ENCODE measurements at places on chromosomes 13 and 19. TPM values are rescaled to one million over a fixed set of nuclear protein-coding genes. Genes with fewer than 3 reads are reported as not detected.

DNA sequence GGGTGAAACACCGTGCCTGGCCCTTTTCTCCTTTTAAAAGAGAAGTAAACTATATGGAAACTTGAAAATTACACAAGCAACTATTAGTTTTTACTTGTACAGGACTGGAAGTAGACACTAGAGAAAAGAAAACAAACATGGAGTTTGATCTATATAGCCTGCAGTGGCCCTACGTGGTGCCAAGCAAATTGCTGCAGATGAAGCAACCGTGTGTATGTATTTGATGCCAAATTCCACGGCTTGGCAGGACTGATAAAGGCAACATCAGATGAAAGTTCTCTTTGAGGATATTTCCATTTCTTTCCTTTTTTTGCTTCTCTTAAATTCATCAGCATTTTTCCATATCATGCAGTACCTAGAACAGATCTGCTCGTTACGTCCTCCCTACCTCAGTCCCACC, 49.8 kb downstream of the ATP8A2 start:
- DNase-seq: no peak

Gene ZNF91
- 14.4 TPM for total RNA-seq

DNA sequence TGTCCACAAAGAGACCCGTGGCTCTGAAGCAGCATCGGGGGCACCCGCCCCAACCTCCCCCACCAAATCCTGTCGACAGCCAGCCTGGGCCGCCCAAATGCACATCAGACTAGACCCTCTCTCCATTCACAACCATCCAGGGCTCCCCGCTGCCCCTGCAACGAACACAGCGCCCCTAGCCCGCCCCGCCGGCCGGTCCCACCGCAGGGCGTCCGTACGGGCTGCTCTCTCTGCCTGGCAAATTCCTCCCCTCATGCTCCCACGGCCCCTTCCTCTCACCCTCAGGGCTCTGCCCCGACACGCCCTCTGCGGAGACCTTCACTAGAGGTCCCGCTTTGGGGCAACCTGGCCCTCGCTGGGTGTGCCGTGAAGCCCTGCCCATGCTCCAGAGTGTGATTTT, 7.1 kb downstream of the TCF3 start:
- no peak for DNase-seq

DNA sequence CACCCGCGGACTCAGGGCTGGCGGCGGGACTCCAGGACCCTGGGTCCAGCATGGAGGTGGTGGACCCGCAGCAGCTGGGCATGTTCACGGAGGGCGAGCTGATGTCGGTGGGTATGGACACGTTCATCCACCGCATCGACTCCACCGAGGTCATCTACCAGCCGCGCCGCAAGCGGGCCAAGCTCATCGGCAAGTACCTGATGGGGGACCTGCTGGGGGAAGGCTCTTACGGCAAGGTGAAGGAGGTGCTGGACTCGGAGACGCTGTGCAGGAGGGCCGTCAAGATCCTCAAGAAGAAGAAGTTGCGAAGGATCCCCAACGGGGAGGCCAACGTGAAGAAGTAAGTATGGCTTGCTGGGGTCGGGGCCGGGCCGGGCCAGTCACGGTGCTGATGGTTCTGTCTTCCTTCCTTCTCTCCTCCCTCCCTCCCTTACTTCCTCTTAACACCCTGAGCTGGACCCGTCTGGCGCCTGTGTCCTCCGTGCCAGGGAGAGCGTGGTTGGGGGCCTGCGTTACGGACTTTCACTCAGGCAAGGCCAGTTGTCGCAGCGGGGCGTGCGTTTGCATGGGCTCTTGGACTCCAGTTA, 1.4 kb downstream of the STK11 start:
- no peak for DNase-seq

Gene TNFRSF19
- 2.3 TPM for total RNA-seq

Gene CEACAM4
- not detected for total RNA-seq

- DNase-seq: no peak
Measured at GRCh38 chr19:10812196-10812595, 23.8 kb downstream of the TMED1 start.

Gene ADAMTS10
- total RNA-seq: 1.2 TPM

DNA sequence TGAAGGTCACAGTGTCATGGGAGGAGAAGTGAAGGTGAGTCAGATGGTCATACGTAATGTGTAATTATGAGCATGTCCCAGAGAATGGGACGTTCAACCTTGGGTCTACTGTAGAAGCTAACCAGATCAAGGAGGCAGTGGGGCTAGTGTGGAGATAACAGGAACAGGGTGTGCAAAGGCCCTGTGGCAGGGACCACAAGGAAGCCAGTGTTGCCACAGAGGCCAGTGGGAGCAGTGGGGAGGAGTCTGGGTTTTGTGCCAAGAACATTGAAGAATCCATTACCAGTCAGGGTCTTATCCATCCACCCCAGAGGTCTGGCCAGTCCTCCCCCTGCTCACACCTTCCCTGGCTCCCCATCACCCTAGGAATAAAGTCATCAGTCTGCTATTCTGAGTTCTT, 3.3 kb downstream of the MRPL4 start:
- DNase-seq: no peak

Gene ZNF66
- total RNA-seq: 0.35 TPM

Gene PPP1R37
- total RNA-seq: 95.2 TPM

Gene NKG7
- total RNA-seq: not detected

Gene MADCAM1
- not detected for total RNA-seq

Gene PINLYP
- not detected for total RNA-seq

DNA sequence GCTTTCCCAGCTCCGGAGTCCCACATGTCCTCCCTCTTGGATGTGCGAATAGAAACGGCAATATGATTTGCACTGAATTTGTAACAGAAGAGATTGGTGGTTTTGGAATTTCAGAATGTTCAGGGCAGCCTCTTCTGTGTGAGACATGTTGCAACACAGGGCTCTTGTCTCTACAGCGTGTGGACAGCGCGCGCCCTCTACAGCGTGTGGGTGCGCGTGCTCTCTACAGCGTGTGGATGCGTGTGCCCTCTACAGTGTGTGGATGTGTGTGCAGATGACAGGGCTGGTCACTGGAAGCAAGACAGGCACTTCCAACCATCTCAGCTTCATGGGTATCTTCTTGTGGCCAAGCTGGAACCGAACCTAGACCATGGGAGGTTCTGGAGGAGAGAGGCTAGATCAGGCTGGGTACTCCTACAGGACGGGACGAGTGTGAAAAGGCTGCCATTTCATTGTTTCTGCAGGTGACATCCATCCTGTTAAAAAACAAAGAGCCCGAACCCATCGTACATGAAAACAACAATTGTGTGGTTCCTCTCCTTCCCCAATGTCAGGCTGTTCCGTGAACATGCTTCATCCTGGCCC, 78.4 kb downstream of the TEX29 start:
- DNase-seq: no peak

Gene ZNF536
- not detected for total RNA-seq

Gene SIGLEC12
- total RNA-seq: not detected

DNA sequence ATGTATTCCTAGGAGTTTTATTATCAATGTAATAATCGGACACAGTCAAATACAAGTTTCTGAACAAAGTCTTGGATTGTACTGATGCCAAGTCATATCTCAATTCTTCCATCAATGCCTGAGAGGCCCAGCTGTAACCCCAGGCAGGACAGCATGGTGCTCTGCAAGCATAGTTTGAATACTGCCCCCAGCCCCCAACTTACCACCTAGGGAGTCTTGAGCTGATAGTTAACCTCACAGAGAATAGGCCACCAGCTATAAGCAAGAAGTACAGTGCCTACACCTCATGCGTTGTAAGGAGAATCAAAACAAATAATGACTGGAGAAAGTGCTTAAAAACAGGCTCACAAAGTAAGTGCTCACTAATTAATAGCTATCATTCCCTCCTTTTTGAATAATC, 2.7 kb downstream of the PROSER1 start:
- no peak for DNase-seq

Gene HRC
- total RNA-seq: not detected

DNA sequence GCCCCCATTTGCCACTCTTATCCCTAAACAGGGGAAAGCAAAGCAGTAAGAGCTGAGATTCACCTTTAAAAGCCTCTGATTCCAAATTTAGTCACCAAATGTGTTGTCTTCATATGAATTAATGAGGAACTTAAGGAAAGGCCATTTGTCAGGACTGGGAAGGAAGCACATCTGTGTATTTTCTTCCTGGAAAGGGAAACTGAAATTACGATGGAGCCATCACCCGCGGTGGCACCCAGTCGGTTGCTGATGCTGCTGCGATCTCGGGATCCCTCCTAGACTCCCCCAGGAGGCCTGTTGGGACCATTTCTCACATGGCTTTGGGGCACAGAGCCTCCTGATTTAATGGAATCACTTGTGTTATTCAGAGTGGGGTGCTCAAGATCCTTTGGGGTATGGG, 7.4 kb upstream of the IL4I1 start:
- no peak for DNase-seq

Gene TEX26
- not detected for total RNA-seq

- no peak for DNase-seq
Measured at GRCh38 chr13:93320942-93321341, 94.3 kb downstream of the GPC6 start.

GRCh38 chr19:18415178-18415867, 3.9 kb upstream of the SSBP4 start:
- DNase-seq: no peak

DNA sequence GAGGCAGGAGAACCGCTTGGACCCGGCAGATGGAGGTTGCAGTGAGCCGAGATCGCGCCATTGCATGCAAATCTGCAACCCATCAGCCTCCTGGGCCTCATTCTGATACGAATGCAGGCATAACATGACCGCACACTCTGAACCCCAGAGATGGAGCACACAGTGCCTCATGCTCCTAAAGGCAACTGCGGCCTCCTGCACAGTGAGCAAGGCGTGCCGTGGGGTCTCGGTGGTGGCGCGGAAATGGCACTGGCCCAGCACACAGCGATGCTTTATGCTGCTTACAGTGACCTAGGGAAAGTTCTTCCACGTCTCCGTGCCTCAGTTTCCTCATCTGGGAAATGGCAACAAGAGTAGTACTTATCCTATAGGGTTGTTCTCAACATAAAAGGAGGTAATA, 2.0 kb upstream of the C19orf12 start:
- DNase-seq: no peak

- no peak for DNase-seq
Measured at GRCh38 chr19:30857966-30858490, 485.8 kb downstream of the ZNF536 start.

DNA sequence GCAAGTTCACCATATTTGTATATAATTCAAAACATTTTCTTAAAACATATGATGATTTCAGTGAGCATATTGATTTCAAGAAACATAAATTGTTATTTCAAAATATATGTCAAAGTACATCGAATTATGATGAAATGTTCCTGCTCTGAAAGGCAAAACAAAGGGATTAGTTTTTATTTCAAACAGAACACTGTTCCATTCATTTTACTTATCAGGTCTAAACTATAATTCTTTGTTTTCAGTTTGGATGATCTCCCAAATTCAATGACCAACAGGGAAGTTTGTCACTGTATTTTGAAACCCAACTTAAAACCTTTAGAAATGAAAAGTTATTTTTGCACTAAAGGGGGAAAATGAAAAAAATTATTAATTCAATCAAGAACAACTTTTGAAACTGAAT, 610.2 kb downstream of the SLITRK1 start:
- no peak for DNase-seq

Gene ARL11
- total RNA-seq: 0.06 TPM

DNA sequence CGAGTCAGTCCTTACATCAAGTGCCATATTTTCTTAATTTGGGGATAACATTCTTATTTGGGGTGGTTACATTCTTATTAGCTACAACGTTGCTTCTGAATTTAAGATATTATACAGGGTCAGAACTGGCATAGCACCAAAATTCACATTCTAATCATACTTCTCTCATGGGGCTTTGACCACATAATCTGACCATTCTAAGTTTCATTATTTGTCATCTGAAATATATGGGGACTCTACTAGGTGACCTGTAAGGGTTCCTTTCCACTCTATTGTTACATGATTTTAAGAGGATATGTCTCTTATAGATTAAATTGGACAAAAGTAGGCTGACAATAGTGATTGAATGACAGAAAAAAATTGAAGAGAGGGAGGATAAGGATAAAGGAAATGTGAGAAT, 536.5 kb downstream of the KCTD12 start:
- no peak for DNase-seq

DNA sequence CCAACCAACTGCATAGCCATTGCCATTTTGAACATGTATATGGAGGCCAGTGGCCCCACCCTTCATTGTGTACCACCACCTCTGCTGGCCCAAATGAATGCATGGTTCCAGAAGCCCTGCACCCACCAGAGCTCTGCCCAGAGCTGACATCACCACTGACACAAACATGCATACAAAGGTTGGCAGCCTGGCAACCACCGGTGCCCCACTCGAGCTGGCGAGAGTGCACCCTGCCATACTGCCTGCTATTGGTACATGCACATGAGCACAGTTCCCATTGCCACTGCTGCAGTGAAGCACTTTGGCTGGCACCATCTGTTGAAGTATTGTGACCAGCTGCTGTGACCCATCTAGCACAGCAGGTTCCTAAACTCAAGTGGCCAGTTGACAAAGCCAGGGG, 1564.9 kb downstream of the OLFM4 start:
- no peak for DNase-seq

DNA sequence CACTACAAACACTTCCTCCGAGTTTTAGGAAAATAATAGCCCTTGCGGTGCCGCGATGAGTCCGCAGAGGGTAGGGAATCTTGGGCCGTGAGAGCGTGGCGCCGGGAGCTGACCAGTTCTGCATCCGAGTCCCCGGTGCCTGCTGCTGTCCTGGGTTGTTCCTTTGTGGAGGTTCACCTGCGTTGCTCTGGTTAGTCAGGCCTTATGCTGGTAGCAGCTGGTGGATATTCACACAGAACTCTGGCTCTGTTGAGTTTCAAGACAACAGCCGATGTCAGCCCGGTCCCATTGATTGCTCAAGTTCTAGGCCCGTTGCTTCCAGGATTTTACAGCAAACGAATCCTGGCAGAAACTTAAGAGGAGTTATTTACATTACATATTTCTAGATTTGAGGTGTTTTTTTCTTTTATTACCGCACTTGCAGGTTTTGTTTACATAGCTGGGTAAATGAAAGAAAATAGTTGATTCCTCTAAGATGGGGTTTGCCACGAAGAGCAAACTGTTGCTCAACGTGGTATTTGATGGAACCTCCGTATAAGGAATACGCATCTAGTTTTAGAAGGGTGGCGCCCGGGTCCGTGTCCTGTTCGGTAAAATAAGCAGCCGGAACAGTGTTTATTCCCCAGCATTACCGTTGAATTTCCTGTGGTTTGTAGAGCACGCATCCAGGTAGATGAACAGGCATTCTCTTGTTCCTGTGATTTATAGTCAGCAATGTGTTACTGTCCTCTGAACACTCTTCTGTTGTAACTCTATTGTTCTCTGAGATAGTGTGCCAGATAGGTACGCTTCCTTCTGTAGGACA, 1.3 kb downstream of the CLDN10 start:
- DNase-seq: no peak

Gene ATP4A
- total RNA-seq: not detected
